Stimulated activated CD8-positive, alpha-beta memory T cell treated with anti-CD3 and anti-CD28 coated beads, Interleukin-12 subunit alpha, Interleukin-12 subunit beta, amount 100 ng/mL, for 4 hours (primary cell): ENCODE measurements at places on chromosomes 1 and 21.

DNA sequence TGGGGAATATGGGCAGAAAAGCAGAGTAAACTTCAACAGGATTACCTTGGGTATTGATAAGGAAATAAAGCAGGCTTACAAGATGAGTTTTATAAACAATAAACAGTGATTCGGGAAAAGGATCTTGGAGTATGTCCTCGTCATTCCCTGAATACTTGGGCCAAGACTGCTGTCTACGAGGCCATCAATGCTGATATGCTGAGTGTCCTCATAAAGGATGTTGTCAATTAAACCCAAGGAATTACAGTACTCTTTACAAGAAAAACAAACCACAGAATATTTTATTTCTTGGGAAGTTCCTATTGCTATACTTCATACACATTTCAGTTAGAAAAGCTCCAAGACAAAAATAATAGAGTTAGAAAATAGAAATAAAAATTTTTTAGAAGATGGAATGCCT is 34.9 kb downstream of the ATP1B1 start:
- no peak for DNase-seq

DNA sequence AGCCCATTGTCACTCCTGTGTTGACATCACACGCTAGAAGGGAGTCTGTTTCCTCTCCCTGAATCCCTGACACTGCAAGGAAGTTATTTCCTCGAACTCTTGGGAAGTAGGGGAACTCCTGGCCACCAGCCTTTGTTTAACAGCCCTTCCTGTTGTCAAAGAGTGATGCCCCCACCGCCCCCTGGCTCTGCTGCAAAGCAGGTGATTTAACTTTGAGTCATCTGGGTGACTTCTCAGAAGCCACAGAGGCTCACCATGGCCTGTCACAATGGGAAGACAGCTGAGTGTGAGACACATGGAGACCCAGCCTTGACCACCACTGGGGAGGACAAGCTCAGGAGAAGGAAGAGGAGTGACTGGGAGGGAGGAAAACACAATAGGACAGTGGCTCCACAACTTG is 182.8 kb downstream of the PSMG1 start:
- no peak for DNase-seq

DNA sequence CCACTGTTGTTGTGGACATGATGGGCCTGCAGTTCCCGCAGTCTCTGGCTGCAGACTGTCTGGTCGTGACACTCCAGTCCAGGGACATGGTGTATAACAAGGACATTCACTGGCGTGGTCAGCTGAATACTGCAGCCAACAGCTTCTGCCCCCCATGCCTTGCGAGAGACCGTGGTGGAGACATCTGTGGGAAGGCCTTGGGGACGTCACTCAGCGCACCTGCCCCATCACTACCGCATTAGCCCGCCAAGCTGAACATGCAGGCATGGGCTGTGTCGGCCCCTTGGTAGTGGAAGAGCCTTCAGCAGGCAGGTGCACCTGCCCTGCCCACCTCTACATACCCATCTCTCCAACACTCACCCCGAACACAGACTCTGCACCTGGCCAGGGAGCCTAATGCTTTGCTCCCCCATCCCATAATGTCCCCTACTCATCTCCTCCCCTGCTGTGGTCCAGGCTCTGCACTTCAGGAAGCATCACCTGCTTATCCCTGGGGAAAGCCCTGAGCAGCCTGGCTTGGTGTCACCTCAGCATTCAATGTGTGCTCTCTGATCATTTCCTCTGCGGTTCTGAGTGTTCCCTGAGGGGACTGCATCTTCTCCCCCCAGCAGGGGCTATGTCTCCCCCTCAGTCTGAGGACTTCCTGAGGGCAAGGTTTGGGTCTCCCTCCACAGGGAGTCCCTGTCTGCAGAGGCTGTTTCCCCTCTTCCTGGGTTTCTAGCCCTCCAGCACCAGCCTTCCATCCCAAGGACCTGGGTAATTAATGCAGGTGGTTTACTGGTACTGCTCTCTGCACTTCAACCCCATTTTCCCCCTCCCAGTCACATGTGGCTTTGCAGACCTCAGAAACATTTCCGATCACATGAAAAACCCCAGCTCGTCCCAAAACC is 3.2 kb downstream of the PGLYRP4 start:
- DNase-seq, result no peak

GRCh38 chr21:34846601-34847112 is 177.9 kb downstream of the CLIC6 start:
- no peak for DNase-seq

- DNase-seq, result no peak
These were observed 61.0 kb upstream of the ATP1A1 start for GRCh38 chr1:116311756-116312680.
